ENCODE measurements at places on chromosomes 12 and 14.
A peak's percentile ranks its signal among the peaks of the same experiment; 100 is the strongest.

DNA sequence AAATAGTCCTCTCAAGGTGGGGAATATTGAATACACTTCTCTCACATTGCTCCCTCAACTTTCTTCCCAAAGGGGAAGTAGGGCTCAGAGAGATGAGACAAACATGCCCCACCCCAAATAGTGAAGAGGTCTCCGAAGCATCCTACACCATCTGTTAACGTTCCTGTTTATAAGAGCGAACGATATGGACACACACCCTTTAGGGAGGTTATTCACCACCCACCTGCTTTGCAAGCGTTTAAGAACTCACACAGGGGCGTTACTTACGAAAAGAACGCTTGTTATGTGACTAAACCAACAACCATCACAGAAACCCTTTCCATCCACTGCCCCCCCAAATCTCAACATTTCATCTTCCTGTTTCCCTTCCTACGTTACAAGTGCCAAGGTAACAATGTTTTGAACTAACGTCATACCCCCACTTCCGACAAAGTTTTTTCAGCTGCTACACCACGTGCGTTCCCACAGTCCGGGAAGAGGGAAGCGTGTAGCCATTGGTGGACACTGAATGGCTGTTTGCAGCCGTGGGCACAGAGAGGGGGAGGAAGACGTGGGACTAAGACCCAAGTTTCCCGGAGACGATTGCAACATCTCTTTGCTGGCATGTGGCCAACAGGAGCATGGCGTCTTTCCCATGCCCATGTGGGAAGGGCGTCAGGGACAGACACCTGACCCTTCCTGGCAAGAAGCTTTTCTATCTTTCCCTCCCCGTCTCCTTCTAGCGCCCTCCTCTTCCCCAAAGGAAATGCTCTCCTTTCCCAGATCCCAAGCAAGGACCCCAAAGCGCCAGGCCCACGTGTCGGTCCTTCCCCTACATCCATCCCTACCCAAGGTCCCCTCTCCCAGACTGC, 1.2 kb downstream of the YBX3 start:
- DNase-seq: peak; percentile 71

DNA sequence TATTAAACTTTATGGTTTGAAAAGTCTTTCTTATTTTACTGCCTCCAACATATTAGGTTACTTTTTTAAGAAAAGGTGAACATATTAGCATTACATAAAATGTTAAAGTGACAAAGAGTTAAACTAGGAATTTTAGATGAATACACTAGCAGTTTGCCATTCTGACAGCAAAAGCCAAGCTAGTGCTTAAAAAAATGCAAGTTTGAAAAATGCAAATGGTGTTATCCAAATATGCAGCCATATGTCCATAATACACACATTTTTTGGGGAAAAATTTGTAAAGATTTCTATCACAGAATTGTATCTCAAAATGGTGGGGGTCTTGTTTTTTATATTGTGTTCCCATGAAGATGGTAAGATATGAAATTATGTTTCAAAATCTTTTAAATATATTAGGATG, 466.1 kb downstream of the FOXG1 start:
- DNase-seq: no peak

DNA sequence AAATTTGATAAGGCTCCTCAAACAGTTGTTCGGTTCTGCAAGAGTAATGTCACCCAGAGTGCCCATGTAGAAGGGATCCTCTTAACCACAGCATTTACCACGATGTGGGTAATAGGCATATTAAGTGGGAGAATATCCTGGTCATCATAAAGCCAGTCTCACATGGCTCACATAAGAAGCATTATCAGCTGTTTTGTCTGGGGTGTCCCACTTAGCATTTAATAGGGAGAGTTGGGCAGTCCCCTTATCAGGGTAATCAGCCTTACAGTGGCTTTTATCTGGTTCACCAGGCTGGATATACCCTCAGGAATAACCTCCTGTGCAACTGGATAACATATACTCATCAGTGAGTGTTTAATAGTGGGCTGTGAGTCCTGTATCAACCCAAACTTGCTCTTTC, 12.9 kb upstream of the TMEM263 start:
- DNase-seq: no peak

DNA sequence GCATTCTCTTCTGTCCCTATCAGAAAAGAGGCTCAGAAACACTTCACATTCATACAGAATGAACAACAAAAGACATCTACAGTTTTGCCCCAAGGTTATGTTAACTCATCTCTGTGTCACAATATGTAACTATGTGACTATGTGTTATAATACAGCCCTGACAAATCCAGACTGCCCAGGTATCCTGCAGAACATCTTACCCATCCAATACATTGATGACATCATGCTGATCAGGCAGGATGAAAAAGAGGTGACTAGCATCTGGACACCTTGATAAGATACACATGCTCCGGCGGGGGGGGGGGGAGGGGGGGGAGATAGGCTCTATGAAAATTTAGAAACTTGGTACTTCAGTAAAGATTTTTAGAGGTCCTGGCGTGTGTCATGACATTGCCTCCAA, 8.3 kb upstream of the GNS start:
- no peak for DNase-seq

- DNase-seq: peak; percentile 74
Observed at GRCh38 chr12:123126294-123127181, 24.4 kb downstream of the PITPNM2 start.

DNA sequence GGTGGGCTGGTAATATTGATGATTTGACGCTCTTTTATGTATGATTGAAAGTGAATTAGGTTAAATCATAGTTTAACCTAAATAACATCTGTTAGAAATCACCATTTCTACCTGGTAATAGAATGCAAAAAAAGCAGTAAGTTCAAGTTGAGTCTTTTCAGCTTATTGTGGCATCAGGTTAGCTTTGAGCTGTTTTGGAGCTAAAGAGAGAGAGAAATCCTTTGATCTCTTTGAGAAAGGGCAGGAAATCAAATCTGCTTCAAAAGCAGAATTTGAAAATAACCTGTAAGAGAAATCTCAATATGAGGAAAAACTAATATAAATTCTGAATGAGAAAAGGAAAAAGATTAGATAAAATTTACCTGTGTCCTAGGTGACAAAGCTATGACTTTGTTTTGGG, 62.2 kb downstream of the CKB start:
- DNase-seq: no peak

GRCh38 chr12:13374793-13375192, 178.3 kb downstream of the EMP1 start:
- no peak for DNase-seq

GRCh38 chr12:82857911-82858533, 171.3 kb downstream of the TMTC2 start:
- DNase-seq: peak; percentile 28

DNA sequence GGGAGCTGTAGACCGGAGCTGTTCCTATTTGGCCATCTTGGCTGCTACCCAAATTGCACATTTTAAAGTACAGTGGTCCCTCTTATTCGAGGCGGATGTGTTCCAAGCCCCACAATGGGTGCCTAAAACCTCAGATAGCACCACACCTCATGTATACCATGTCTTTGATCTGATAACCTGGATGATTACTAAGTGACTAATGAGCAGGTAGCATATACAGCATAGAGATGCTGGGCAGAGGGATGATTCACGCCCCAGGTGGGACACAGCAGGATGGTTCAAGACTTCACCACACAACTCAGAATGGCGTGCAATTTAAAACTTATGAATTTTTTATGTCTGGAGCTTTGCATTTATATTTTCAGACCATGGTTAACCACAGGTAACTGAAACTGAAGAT, 255.0 kb downstream of the AKAP6 start:
- no peak for DNase-seq

DNA sequence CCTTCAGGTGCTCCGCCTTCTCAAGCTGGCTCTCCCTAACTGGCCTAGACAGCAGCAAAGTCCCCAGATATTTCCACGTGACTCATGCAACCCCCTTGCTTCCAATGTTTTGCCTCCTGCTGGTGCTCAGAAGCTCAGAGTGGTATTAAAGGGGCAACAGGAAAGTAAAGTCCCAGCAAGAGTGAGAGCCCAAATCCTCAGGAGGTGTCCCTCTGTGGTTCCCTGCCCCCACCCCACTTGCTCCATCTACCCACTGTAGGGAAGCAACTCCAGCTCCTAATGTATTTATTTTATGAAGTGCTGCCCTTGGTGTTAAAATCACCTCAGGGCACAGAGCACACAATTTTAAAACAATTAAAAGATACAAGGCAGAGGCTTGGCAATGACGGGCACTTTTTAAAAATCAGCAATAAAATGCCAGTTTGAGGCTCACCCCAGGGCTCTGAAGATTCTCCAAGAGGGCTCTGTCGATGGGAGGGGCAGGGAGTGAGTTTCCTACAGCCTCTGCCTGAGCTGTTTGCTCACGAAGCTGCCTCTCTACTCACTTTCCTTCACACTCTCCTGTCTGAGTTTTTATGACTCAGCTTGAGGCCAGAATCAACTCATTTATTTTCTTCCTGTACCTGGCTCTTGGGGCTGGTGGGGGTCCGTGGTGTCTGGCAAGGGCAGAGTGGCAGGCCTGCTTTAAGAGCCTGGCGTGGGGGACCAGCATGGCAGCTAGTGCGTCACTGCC, 81.9 kb upstream of the MAX start:
- peak; percentile 17 for DNase-seq

- DNase-seq: peak; percentile 69
Observed at GRCh38 chr12:570921-571794, 92.1 kb downstream of the NINJ2 start.

GRCh38 chr12:13937735-13938134, 43.7 kb downstream of the GRIN2B start:
- no peak for DNase-seq

Data from ELF-1 (cell line).